ENCODE measurements at places on chromosomes 16 and 17.

- no peak for DNase-seq
Measured at GRCh38 chr17:57572062-57572461, 173.0 kb downstream of the CCDC182 start.

- DNase-seq = no peak
Measured at GRCh38 chr17:11736613-11737312, 138.5 kb downstream of the DNAH9 start.

DNA sequence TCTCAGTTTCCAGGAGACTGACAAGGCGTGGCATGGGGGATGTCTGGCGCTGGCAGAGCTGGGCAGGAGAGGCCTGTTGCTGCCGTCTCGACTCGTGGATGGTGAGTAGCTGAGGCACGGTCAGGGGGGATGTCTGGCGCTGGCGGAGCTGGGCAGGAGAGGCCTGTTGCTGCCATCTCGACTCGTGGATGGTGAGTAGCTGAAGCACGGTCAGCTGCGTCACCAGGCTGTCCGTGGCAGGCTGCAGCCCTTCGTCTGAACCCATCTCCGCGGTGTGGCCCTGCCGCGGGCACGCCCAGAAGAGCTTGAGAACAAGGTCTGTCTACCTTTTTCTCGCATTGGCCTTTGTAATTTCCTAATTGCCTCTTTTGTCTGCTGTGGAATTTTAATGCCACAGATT is 25.0 kb downstream of the ZNF750 start:
- DNase-seq = no peak

GRCh38 chr16:24191876-24192402 is 64.2 kb upstream of the CACNG3 start:
- DNase-seq = no peak

GRCh38 chr16:11429123-11429522 is 83.9 kb downstream of the RMI2 start:
- no peak for DNase-seq

- no peak for DNase-seq
Measured at GRCh38 chr17:80847496-80848230, 144.0 kb upstream of the CHMP6 start.

DNA sequence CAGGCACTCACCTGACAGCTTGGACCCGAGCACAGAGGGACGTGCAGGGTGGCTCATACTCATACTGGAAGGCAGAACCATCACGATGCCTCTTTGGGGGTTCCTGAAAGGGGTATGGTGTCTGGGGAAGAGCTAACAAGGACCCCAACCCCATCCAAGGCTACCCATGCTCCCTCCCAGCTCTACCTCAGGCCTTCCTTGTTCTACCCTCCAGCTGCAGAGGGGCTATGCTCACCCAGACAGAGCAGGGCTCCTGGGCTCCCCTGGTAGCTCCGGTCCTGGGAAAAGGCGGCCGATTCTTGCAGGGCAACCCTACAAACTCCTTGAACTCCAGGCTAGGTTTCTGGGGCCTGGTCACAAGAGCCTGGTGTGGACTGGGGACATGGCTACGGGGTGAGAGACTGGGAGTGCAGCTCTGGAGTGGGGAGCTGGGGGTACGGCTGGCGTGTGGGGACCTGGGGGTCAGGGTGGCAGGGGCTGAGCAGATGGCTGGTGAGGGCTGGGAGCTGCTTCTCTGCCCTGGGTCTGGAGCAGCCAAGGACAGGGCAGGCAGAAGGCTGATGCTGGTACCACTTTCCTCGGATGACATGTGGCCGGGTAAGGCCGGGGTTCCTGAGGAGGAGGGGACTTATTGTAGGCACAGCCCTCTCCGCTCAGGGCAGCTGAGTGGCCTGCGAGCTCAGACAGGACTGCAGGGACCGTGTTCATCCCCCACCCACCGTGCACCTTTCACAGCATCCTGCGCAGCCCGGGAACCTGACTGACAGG is 2.1 kb downstream of the ACD start:
- peak; percentile 23 for DNase-seq

DNA sequence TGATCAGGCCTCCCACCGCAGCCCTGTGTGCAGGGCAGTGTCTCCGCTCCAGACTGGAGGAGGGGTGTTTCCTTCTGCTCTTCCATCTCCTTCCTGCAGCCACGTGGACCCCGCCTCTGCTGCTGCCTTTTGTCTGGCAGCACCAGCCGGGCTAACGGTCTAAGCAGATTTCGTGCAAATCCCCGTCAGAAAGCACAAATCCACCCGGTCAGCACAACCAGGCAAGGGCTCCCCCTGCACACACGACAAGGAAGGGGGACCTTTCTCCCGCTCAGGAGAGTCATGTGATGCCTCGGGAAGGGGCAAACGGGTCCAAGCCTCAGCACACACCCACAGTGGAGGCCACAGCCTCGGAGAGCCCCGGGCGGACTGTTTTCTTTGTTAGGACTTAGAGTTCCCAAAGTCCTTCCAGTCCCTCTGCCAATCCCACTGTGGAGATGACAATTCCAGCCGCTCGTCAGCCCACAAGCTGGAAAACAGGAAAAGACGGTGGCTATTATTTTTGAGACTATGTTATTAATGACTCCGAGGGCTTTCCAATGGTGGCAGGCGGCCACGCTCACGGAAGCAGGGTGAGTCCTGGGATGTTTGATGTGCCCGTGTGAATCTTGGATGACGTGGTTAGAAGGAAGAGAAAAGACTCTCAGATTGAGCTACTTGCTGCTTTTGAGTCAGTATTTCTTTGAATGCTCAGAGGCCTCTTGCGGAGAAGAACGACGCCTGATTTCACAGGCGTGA is 22.5 kb upstream of the MEAK7 start:
- DNase-seq = no peak

DNA sequence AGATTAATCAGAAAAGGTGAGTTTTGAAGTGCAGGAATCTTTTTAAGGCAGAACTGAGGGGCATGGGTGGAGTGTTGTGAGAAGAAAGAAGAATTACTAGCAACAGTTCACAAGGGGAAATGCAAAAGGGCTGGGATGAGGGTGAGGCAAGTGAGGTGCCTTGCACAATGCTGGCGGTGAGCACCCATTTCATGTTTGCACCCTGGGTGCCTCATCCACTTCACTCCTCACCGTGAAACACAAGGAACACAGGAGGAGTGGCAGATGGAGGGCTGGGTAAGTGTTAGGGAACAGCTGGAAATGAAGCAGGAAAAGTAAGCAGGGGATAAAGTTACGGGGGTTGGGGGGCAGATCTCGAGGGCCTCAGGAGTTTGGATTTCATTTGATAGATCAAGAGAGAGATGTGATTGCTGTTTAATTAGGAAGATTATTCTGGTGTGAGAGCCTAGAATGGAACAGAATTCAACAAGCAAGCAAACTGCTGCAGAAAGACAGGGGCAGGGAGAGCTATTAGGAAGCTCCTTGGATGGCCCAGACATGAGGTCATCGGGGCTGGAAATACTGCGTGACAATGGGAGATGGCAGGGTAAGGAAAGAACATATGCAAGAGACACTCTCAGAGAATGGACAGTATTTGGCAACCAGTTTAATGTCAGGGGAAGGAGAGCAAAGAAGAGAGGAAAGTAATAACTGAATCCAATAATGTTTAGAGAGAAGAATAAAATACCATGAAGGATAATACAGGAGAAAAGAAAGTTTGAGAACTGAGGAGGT is 8.3 kb upstream of the HEATR6 start:
- DNase-seq = no peak

DNA sequence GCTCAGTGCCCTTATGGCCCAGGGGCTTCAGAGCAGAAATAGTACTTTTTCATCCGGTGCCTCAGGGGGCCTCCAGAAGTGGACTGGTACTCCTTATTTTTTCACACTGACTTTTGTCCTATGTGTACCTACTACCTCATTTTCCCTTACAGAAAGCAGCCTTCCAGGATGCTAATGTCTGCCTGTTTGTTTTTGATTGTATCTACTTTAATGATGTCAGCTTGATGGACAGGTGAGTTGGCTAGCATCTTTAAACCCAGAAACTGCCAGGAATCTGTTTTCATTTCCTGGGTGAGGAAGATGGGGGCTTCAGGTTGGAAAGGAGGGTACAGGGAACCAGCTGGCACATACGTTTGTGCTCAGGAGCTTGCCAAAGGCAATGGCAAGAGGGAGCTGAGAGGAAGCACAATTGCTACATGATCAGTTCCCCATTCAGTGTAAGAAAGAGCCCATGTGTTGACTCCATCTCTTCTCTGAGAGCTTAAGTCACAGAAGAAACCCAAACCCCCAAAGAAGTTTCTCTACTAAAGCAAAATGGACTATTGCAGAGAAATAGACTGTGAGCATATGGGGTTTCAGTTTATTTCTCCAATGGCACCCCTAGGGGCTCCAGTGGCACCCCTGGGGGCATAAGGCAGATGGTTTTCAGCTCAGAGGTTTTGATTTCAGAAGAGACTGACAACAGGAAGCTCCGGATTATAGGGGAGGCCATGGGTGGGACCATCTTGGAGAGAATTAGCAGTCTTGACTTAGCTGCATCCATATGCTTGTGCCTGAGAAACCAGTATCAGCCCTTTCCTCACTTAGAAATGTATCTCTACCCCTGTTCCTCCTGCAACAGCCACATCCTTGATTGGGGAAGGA is 16.3 kb downstream of the LIG3 start:
- no peak for DNase-seq

- DNase-seq = no peak
Measured at GRCh38 chr17:82531431-82531881, 11.9 kb downstream of the FOXK2 start.

GRCh38 chr17:60169921-60170817 is 20.4 kb downstream of the CA4 start:
- DNase-seq = no peak

GRCh38 chr16:69105501-69106361 is at the start of gene HAS3:
TSS of gene HAS3 (plus strand) at chr16:69105653. CDS start at chr16:69109396, 3,743 bp downstream.
- DNase-seq = peak; percentile 44

DNA sequence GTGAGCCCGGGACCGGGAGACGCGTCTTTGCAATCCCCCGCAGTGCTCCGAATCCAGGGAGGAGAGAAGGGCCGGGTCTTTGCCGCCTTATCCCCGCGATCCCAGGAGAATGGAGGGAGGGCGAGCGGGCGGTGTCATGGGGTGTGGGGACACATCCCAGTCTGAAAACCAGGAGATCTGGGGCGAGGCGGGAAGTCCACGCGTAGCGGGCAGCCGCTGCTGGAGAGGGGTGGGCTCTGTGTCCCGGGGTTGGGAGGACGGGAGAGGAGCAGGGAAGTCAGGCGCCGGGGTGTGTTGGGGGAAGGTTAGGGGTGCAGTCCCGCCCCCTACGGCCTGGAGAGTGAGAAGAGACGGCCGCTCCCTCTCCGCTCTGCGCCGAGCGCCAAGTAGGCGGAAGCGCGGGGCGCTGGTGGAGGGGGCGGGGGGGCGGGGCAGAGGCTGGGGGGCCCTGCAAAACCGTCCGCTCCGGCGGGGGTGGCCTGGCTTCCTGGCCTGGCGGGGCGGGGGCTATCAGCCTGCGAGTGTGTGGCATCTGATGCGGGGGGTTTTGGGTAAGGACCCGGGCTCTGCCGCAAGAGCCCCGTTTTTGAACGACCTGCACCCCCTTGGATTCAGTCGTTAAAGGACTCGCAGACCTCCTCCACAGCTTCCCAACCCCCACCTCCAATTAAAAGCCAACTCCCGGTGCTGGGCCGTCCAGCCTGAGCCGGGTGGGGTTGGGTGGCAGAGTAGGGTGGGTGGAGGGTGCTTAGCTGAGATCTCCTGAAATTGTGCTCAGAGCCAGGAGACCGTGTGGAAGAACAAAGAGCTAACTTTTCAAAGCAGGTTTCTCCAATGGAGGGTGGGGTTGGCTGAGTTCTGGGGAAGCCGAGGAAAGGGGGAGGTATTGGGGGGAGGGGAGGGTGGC is 654 bp downstream of the LASP1 start:
- DNase-seq = peak; percentile 75

GRCh38 chr17:550041-550398 is 164.6 kb downstream of the VPS53 start:
- no peak for DNase-seq

DNA sequence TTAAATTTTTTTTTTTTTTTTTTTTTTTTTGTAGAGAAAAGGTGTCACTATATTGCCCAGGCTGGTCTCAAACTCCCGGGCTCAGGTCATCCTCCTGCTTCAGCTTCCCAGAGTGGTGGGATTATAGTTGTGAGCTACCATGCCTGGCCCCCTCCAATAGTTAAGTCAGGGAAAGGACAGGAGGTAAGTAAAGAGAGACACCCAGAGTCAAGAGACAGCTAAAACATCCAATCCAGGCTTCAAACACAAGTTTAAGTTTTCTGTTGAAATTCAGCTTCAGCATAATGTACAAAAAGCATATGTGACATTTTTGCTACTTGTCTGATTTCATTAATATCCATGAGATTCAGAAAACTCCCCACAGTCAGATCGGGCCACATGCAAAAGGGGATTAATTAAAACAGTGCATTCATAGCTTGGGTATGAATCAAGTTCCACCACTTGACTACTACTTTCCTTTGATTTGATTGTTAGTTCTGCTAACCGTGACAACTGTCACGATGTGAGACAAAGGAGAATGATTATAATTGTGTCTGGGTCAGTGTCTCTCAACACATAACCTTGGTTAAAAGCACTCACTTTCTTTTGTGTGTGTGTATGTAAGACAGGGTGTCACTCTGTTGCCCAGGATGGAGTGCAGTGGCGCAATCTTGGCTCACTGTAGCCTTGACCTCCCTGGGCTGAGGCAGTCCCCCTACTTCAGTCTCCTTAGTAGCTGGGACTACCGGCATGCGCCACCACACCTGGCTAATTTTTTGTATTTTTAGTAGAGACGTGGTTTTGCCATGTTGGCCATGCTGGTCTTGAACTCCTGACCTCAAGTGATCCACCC is 184.9 kb downstream of the PARN start:
- no peak for DNase-seq

DNA sequence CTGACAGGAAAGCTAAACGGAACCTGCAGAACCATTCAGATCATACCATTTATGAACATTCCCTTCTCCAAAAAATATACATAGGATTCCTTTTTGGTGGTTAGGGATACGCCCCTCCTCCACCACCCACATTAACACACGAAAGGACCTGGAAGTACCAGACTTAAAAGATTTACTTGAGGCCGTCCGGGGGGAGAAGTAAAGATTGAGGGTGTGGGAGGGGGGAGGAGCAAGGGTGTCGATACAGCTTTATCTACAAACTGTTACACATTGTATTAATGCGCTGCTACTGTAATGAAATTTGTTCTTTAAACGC is 537 bp downstream of the PALB2 start:
- no peak for DNase-seq

- DNase-seq = peak; percentile 51
Measured at GRCh38 chr17:75876938-75877751, 1.2 kb downstream of the TRIM47 start.

DNA sequence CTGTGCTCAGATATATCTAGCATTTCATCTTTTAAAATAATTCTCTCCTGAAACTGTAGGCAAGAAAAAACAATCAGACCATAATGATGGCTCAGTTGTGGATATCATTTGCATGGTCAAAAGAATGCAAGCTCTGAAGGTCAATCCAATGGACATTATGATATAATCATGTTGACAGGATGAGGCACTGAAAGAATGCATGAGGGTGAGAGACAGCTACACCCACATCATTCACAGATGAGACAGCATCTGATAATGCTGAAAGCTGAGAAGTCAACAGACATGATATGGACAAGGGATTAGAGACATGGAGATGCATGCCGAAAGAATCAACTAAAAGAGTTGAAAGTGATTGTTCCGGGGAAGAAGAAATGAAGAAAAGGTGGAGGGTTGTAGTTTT is 346.4 kb upstream of the CDH5 start:
- DNase-seq = no peak

- DNase-seq = no peak
Measured at GRCh38 chr17:12549499-12550041, 116.1 kb upstream of the MYOCD start.
